ENCODE measurements at places on chromosomes 7 and 10.

GRCh38 chr7:13852281-13852968 is 137.0 kb downstream of the ETV1 start:
- DNase-seq, result no peak

GRCh38 chr10:124066781-124067714 is 26.4 kb downstream of the CHST15 start:
- no peak for DNase-seq

DNA sequence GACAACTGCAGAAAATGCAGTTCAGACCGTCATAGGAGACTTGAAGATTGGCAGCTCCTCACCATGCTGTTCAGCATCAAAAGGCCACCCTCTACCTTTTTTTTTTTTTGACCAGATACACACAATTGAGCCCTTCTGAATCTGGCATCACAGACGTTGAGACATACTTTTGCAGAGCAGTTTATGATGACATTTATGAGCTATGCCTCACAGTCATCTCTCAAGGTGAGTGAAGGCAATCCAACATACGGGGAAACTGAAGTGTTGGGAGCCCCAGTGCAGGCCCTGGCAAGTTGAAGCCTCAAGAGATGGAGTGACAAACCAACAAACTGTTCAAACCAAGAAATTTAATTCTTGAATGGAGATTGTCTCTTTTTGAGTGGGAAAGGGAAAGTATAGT is 83.6 kb upstream of the DLX6 start:
- no peak for DNase-seq

DNA sequence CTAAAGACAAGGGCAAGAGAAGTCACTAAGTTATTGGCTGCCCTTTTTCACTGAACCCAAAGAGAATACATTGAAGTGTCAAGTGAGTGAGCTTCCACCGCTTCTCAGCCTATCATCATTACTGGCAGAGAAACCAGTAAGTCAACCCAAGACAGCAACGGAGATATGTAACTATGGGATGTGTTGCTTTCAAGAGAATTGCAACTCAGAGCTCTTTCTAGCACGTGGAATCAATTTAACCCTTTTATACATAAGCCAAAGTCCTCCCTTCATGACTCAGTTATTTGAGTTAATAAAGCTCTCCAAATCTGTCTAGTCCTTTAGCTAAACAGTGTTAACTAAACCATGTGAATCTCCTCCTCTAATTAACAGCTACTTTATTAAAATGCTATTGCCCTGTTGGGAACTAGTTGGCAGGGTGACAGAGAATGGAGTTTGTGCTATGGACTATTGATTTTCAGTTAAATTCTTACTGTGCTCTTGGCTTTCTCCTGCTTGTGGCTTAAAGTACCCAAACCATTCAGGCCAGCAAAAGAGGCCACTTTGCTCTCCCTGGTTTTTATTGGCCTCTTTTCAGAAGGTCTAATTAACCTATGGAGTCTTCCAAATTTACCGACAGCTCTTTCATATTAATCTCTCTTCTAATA is 287.7 kb downstream of the NRG3 start:
- no peak for DNase-seq

DNA sequence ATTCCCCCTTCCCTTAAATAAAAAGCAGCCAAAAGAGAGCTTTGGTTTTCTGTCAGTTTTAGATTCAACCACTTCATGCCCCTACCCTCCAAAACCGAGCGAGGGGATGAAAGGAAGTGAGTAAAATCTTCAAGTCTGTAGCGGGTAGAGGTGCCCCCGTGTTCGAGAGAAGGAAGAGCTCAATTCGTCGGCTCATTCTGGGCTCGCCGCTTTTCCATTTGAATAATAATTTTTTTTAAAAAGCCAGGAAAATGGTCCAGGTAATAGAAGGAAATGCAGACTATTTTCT is 436.2 kb upstream of the GALNT17 start:
- no peak for DNase-seq

GRCh38 chr7:37425498-37425897 is 23.2 kb downstream of the ELMO1 start:
- DNase-seq, result no peak

GRCh38 chr7:17598846-17599245 is 300.4 kb downstream of the AHR start:
- DNase-seq, result no peak

- no peak for DNase-seq
Measured at GRCh38 chr10:32166365-32166764, 110.1 kb upstream of the KIF5B start.

DNA sequence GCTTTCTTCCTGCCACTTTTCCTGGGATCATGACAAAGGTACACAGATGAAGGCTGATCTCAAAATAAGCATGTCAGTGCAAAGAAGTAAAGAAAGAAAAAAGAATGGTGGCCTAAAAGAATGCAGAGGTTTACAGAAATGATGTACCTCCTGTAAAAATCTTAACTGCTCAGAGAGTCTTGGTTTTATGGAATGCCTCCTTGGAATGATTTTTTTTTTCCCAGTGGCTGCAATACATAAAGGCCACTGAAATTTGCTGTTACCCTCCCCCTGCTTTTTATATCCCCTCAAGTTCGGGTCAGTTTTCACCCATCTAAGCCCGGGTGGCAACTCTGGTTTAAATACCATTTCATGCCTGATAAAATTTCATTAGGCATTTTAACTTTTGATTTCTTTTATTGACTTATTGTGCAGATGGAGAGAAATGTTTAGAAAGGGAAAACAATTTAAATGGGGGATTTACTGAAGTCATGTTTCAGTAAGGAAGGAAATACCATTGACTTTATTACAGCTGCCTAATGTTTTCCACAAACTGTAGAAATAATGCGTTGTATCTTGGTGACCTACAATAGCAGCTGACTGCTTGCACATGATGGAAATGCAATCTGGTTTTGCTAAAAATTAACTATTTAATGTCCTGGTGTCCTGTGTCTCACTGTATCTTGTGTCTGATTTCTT is 102.5 kb downstream of the SAMD9 start:
- DNase-seq, result no peak

DNA sequence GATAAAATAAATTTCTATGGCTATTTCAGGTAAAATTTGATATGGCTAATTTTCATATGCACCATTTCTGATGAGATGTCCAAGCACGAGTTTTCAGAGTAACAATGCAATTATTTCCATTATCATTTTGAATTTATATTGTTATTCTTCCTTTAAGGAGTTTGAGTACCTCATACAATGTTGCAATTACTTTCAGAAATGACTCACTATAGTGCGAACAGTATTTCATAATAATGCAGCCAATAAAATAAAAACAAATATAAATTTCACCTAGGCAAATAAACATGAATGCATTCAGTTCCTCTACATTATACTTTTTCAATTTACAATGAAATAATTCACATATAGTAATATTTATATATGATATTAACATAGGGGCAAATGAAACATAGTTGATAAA is 78.8 kb upstream of the LRRN3 start:
- DNase-seq, result no peak

DNA sequence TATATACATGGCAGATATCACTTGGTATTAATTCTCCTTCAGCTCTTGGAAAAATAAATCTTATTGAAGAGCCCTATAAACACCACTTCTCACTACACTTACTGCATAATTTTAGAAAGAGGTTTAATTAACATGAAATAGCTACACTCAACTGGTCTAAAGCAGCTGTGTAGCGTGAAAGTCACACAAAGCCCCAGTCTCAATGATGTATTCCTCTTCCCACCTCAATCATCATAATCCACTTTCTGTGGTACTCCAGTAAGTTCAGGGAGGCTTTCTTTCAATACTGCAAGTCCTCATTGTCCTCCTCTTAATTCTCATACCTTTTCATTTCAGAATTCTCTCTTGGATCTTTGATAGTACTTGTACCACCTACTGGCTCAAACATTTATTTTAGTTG is 688.0 kb downstream of the CNTNAP2 start:
- DNase-seq, result no peak
